Hippocampal formation (tissue), 2 donors: ENCODE measurements at places on chromosomes 2 and 18.

GRCh38 chr2:206805887-206806607 lies 40.6 kb downstream of the FASTKD2 start:
- DNase-seq: no peak

DNA sequence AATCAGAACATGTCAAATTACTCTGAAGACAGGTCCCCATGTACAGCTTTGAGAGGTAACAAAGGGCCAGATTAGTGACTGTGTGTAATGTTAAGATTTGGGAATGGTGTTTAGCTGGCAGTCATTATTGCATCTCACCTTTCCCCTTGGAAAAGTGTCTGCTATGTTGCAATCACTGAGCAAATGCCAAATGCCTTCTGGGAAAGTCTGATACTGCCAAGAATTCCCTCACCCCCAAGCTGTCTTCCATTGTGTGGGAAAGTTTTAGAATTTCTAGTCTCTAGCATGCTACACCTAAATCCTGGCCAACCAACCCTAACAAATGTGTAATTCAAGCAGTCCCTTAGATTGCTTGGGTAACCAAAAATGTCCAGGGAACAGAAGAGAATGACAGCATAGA lies 13.6 kb upstream of the PELI1 start:
- no peak for DNase-seq

DNA sequence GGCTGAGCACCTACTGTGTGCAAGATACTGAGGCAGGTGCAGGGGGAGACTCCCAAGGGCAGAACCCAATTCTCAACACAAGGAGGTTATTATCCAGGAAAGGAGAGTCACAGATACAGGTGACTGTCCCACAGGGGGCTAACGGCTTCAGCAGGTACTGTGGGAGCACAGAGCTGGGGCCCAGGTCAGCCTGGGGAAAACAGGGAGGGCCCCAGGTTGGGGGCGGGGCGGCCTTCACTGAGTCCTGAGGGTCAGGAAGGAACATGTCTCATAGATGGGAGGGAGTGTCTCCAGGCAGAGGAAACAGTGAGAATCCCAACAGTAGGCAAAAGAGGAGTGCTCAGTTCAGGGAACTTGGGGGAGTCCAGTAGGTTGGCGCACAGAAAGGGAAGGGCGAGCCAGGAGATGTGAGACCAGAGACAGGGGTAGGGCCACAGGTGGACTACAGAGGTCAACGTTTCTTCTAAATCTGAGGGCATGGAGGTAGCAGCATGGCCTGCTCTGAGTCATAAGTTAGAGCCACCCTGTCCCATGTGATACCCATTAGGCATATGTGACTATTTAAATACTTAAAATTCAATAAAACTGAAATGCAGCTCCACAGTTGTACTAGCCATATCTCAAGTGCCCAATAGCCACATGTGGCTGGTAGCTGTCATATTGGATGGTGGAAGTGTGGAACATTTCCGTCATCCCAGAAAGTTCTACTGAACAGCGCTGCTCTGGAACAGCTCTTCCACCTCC lies 157.2 kb downstream of the TTC32 start:
- no peak for DNase-seq

DNA sequence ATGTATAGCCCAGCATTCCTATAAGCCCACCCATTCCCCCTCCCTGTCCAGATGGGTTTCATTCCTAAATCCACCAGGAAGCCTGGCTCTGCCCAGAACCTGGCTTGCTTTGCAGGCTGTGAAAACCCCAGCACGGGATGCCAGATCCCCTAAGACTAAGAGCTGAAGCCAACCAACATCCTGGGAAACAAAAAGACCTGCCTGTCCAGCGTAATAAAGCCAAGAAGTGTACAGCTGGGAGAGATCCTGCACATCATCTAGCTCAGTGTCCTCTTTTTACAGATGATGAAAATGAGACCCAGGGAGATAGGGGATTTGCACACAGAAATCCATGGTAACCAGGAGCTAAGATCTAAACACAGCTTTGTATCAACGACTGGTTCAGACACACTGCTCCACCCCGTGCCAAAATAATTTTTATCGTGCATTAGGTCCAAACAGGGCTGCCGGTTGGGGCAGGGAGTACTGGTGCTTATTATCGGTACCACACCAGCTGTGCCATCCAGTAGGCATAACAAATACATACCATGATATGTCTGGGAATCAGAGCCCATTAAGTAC lies 2.9 kb downstream of the RND3 start:
- DNase-seq: no peak

GRCh38 chr2:20451341-20451740 lies 4.5 kb downstream of the RHOB start:
- DNase-seq: no peak

DNA sequence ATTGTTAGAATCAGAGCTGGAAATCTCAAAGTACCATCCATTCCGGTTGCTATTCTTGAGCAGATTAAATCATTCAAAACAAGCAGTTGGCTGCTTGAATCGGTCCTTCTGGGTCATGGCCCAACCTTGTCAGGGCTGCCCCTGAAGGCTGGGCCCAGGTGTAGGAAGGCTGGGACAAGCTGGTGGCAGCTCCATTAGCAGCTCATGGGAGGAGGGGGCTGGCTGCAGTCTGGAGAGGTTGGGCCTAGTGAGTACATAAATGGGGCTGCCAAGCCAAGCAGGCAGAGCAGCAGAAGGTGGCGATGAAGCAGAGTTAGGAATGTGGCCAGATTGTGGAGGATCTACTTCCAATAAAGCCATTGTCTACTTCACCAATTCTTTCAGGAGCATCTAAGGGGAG lies 81.4 kb downstream of the ADCYAP1 start:
- no peak for DNase-seq

GRCh38 chr2:74939919-74940812 lies 18.3 kb upstream of the POLE4 start:
- no peak for DNase-seq

- DNase-seq: no peak
Measured at GRCh38 chr2:46764547-46764946, 151.1 kb downstream of the MCFD2 start.

GRCh38 chr2:238999291-238999741 lies 151.4 kb downstream of the TWIST2 start:
- no peak for DNase-seq
